Amygdala (tissue), 56 donors: ENCODE measurements at places on chromosomes 16 and 17.

DNA sequence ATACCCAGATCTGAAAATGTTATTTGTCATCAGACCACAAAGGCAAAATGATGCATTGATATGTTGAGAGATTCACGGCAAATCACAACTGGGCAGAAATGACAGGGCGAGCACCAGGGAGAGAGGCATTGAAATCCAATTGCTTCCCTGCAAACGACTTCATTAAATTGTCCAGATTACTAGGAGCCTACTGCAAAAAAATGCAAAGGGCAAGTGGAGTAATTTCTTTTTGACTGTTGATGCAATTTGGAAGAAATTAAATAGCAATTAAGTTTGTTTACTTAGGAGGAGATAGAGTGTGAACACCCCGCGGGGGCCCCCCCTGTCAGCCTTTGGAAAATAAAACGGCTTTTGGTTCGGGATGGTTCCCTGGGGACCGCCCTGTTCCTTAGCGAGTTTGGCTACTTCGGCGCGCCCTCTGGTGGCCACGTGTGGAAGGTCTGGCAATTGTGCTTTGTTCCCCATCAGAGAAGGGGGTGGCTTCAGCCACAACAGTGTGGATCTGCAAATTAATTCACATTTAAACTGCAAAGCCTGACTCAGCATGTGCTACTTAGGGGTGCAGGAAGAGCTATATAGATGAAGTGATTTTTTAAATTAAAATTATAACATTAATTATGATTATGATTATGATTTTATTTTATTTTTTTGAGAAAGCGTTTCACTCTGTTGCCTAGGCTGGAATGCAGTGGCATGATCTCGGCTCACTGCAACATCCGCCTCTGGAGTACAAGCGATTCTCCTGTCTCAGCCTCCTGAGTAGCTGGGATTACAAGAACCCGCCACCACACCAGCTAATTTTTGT is 14.5 kb upstream of the TMC7 start:
- DNase-seq = peak; percentile 83

- DNase-seq = no peak
Measured at GRCh38 chr17:56847106-56847505, 13.2 kb downstream of the DGKE start.

DNA sequence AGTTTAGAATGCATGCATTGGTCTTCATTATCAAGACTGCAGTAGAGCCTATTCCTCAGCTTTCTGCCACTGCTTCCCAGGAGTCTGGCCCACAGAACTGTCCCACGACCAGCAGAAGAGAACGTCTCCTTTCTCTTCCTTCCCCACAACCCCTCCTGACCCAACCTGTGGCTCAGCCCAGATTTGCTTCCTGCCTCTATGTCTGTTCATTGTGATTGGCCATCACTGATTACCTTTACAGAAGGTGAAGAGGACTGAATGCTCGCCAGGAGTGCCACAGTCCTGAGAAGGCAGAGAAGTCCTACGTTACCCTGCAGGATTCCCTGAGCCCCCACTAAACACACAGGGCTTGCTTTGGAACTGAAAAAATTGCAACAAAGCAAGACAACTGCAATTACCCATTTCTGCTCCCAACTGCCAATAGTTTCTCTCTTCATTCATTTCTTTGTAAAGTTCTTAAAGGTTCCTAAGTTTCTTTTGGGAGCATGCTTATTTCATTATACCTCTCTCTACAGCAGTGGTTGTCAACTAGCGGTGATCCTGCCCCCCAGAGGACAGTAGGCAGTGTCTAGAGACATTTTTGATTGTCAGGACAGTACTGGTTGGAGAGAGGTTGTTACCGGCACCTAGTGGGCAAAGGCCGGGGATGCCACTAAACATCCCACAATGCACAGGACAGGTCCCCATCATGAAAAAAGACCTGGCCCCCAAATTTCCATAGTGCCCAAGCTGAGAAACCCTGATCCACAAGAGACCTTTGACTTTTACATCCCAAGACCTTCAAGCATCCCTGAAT is 4.5 kb upstream of the NAT9 start:
- peak; percentile 59 for DNase-seq

- DNase-seq = no peak
Measured at GRCh38 chr17:13355054-13355453, 246.7 kb downstream of the HS3ST3A1 start.

GRCh38 chr17:22337467-22337866 is 645.1 kb downstream of the KCNJ18 start:
- DNase-seq = no peak

DNA sequence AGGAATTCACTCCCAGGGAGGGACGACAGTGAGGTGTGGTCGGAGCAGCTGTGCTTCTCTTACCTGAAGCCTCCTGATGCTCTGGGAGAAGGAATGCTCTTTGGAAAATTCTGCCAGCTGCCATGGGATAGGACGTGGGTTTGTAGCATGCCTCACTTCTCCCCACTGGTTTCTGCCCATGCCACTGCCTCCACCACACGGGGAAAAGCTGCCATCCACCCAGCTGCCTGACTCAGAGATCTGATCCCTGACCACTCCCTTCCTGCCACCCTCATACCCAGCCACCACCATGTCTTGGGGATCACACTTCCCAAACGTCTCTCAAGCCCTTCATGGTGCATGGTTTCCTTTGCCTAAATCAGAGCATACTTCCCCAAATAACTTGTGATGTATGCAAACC is 80.0 kb downstream of the CPPED1 start:
- no peak for DNase-seq

DNA sequence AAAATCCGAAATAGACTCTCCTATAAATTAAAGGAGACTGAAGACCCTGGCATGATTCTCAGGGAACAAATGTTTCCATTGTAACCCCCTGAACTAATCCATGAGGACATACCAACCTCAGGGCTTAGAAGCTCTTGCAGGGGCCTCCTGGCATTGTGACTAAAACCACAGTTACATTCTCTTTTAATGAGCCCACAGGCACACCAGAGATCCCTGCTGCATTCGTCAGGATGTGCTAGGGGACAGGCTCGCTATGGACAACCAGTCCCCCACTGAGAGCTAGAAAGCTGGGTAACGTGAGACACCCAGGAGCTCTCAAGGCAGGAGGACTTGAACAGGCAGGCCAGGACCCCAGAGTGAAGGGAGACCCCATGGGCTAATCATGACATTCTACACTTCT is 140.6 kb upstream of the TNRC6C start:
- DNase-seq = no peak

- DNase-seq = no peak
Measured at GRCh38 chr17:40027614-40028012, 12.4 kb downstream of the CSF3 start.

GRCh38 chr17:40307001-40307730 is 1.8 kb upstream of the RARA start:
- DNase-seq = no peak

- no peak for DNase-seq
Measured at GRCh38 chr17:71260366-71260940, 860.4 kb upstream of the SOX9 start.

- DNase-seq = no peak
Measured at GRCh38 chr17:39126436-39126835, 25.0 kb downstream of the PLXDC1 start.

GRCh38 chr17:5785867-5786509 is 201.7 kb upstream of the NLRP1 start:
- DNase-seq = no peak

- no peak for DNase-seq
Measured at GRCh38 chr17:7409716-7410115, 2.1 kb downstream of the NLGN2 start.

- DNase-seq = no peak
Measured at GRCh38 chr17:8075081-8075480, 12.4 kb downstream of the ALOX12B start.

DNA sequence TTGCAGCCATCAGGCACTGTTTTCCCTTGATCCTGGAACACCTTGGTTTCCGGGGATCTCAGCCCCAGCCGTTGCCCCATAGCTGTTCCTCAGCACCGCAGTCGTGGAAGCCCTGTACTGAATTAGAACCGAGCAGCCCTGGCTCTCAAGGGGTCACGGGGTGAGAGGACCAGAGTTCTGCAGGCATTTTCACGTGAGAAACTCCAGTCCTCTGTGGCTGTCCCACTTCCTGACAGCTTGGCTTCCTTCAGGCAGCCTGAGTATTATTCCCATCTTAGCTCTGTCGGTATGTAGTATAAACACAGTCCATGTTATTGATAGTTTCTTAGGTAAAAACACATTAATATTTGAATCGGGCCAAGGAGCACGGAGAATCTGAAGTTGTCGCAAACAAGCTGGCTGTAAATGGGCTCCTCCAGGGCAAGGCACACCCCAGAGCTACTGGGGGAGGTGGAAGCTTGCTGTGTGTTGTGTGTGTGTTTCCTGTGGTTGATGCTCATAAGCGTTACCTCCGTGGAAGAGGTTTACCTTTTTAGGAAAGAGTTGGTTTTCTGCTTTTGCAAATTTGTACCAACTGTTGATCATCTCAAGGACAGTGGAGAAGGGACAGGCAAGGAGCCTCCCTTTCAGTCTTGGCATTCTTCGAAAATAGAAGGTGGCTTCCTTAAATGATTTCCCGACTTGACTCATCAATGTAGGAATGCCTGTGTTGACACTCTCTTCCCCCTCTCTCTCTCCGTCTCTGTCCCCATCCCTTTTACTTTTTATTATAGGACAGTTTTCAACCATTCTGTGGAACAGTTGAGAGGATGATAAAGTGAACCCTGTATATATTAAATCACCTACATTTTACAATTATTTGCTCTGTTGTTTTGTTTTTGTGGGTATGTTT is 208.9 kb upstream of the CHMP6 start:
- DNase-seq = no peak

DNA sequence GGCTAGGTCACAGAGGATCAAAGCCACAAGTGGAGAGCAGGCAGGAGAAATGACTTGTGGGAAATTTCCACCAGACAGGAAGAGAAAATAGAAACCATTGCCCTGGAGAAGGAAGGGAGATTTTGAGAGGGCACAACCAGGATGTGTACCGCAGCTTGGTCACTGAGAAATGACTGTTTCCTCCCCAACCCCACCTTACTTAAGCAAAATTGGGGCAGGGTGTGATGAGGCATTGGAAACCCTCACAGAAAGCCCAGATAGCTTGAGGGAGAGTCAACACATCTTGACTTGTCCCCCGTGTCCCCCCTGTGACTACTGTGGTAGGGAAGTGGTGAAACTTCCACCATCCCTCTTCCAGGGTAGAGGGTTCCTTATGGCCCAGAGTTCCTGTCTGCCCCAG is 113.5 kb upstream of the FAM20A start:
- no peak for DNase-seq

- DNase-seq = no peak
Measured at GRCh38 chr16:1216296-1216619, 8.8 kb downstream of the TPSG1 start.

DNA sequence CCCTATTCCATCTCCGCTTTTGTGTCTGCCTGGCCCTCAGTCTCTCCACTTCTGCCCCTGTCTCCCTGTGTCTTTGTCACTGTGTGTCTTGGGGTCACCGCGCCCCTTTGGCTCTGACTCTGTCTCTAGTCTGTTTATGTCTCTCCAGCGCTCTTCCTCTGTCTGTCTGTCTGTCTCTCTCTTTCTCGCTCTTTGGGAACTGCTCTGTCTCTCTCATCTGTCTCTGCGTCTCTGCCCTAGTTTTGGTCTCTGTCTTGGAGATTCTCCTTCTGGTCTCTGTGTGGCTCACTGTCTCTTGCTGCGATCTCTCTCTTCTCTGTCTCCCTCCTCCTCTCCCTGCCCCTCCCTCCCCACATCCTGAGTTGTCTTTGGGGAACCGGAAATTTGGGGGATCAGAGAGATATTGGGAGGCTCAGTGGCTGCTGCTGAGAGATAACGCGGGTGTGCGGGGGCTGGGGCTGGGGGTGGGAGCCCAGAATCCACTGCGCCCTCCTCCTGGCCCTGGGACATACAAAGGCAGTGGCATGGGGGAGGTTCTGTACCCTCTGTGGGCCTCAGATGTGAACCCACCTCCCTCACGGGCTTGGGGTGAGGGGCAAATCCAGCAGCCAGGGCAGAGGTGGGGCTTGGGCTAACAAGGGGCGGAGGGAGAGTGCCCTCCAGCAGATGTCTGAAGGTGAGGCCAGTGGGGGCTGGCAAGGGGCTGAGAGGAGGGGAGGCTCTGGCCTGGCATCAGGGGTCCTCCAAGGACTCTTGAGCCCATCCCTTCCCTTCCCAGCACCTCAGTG is 24.4 kb downstream of the LAT start:
- no peak for DNase-seq

DNA sequence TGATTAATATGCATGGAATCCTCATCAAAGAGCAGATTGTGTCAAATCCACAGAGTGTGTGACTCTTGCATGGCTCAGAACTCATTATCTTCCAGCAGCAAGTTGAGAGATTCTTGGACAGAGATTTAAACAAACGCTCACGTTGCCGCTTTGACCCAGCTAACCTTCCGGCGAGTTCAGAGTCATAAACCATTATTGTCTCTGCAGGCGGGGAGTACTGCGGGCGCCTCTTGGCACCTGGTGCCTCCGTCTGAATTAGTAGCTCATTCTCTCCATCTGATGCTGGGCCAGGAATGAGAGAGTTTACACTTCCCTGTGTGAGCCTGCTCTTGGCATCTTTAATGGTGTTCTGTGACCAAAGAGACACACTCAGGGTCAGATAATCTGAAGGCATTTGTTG is 138.6 kb upstream of the WSCD1 start:
- peak; percentile 33 for DNase-seq

DNA sequence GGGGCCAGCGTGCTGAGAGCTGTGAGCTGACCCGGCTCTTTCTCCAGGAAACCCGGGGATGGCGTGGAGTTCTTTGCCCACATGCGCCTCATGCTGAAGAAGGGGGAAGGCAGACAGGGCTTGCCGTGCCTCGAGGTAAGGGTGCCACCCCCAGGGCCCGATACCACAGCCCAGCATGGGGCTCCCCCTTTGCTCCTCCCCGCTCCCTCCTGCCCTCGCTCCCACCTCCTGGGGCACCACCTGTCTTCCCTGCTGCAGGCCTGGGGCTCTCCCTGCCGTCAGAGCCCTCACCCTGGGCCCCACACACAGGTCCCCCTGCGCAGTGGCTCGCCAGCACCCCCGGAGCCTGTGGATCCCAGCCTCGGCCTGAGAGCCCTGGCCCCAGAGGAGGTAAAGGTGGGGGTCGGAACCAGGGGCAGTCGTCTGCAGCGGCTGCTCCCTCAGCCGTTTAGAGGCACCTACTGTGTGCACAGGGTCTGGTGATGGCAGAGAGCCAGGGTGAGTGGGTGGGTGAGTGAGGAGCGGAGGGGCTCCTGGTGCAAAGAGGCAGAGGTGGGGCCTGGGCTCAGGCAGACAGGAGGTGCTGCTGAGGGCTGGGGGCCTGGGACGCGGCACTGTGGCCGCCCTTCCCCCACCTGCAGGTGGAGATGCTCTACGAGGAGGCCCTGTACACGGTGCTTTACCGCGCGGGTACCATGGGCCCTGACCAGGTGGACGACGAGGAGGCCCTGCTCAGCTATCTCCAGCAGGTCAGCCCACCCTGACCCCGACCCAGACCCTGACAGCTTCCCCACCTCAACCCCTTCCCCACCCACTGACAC is 5.6 kb downstream of the BAIAP3 start:
- DNase-seq = no peak
